ENCODE measurements at places on chromosomes 3 and 15. TPM values are rescaled to one million over a fixed set of nuclear protein-coding genes. Genes with fewer than 3 reads are reported as not detected.

Gene ATP2B2
- 5.7 TPM for total RNA-seq

Gene DGKG
- 2.2 TPM for total RNA-seq

Gene CPNE4
- 1.5 TPM for total RNA-seq

Gene IFT122
- total RNA-seq: 37.7 TPM

DNA sequence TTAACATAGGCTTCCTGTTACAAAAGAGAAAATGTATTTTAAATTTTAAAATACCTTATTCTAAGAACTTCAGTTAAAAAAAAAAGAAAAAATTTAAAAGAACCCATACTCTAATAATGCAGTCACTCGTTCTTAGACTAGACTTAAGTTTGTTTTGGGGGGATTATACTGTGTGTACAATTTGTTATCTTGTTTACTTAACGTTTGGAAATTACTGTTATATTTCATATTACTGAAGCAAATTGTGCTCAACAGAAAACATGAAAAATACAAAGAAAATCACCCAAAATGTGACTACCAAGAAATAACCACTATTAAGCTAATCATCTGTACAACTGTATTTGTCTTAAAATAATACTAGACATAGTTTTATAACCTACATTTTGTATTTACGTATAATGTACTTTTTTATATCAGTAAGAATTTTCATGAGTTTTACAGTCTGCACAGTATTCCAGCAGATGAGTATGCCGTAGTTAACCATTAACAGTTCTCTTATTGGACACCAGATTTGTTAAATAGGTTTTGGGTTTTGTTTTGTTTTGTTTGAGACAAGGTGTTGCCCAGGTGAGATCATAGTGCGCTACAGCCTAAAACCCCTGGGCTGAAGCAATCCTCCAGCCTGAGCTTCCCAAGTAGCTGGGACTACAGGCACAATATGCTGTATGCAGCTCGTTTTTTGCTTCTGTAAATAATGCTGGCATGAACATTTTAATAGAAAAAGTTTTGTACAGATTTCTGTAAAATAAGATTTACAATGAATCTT lies 88.8 kb upstream of the CHD2 start:
- DNase-seq: peak; percentile 65

GRCh38 chr15:83204697-83205096 lies 2.9 kb downstream of the HDGFL3 start:
- no peak for DNase-seq

GRCh38 chr3:71415681-71416122 lies 167.8 kb downstream of the FOXP1 start:
- DNase-seq: no peak

DNA sequence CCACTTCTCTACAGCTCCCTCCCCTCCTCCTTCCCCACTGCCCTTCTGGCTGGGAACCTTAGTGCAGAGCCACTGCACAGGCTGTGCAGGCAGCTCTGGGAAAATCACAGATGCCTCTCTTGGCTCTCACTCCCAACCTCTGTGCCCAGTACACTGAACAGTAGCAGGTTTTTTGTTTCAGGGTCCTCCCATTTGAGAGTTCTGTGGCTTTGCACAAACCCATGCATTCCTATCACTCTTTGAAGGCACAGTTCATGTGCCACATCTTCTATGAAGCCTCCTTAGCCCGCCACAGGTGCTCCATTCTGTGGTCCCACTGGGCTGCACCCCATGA lies 103.9 kb downstream of the SNRK start:
- DNase-seq: peak; percentile 78

- DNase-seq: no peak
Measured at GRCh38 chr15:77568014-77568972, 64.4 kb downstream of the LINGO1 start.

GRCh38 chr15:71385026-71385425 lies 269.8 kb downstream of the THSD4 start:
- no peak for DNase-seq

- no peak for DNase-seq
Measured at GRCh38 chr3:105960381-105960780, 91.6 kb upstream of the CBLB start.

Data from tongue (tissue), 3 donors.